Mesenteric fat pad (tissue), 1 donor: ENCODE measurements at places on chromosomes 6 and 20. TPM values are rescaled to one million over a fixed set of nuclear protein-coding genes. Genes with fewer than 3 reads are reported as not detected.

DNA sequence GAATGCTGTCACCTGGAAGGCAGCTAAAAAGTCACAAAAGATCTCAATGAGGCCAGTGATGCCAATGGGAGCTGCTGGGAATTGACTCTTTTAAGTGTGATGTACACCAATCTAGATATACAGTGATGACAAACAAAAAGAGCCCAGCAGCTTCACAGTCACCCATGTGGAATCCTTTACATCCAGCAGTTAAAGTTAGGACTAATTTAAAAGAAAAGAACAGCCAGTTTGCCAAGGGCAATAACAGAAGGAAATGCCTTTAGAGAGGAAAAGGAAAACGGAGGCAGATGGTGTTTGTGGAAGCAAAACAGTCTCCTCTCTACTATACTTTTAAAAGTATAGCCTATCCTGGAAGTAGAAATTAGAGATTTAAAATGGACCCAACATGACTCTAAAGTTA lies 873.5 kb downstream of the EPHA7 start:
- DNase-seq: no peak

SYCP2 gene
- total RNA-seq: 2.2 TPM

CRISP2 gene
- not detected for total RNA-seq

RSPH4A gene
- total RNA-seq: 0.58 TPM

GRCh38 chr6:29792123-29793035 lies 35.2 kb upstream of the HLA-G start:
- peak; percentile 93 for DNase-seq

DNA sequence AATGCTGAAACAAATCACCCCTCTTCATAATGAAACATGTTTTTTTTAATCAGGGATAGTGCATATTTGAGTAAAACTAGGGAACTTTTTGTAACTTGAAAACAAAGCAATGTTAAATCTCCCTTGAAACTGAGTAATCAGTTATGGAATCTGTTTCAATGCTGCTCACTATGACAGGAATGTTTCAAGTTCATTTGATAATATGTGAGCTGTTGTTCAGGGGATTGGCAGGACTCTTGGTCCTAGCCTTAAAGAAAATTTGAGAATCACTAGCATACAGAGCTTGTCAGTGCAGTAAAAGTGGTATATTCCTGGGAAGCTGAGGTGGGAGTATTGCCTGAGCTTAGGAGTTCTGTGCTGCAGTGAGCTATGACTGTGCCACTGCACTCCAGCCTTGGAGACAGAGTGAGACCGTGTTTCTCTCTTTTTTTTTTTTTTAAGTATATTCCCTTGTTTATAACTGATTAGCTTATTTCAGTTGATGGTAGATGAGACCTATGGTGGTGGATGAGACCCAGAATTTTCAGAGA lies 21.6 kb upstream of the CALHM6 start:
- no peak for DNase-seq

DNA sequence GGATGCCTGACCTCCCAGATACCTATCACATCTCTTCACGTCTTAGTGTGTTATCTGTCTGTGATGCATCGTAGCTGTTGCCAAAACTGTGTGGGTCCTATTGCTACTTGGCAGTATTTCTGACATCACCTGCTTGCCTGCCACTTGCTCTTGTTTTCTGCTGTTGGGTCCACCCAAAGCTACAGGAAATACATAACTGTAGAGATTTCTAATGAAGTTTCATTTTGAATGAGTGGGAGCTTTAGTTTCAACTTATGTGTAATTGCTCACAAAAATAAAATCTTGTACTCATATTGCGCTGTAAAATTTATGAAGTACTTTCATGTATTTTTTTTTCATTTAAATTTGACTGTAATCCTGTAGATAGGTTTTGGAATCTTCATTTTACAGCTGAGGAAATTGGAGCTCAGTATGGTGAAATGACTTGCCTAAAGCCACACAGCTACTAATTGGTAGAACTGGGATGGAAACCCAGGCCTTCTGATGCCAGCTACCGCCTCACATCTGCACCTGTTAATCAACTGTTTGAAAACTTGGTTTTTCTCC lies 113.6 kb upstream of the MAN1A1 start:
- DNase-seq: no peak

DNA sequence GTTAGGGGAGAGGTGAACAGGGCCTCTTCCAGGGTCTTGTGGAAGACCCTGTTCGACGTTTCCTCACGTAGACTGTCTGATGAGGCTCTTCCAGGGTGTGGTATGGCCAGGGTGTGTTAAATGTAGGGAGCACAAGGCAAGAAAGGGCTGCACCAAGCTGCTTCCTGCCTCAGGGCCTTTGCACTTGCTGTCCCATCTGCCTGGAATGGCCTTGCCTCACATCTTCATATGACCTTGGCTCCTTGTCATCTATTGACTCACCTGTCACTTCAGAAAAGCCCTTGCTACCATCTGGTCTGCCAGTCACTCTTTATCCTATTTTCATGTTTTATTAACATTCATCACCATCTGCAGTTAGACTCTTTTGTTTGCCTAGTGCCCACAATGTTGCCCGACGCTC lies 31.0 kb downstream of the E2F3 start:
- no peak for DNase-seq

- no peak for DNase-seq
These were observed 4.6 kb upstream of the OSER1 start for GRCh38 chr20:44215125-44215524.

SRC gene
- 23.9 TPM for total RNA-seq

GRCh38 chr20:50085481-50086365 lies 27.2 kb downstream of the UBE2V1 start:
- peak; percentile 75 for DNase-seq

PRDM13 gene
- total RNA-seq: not detected

DNA sequence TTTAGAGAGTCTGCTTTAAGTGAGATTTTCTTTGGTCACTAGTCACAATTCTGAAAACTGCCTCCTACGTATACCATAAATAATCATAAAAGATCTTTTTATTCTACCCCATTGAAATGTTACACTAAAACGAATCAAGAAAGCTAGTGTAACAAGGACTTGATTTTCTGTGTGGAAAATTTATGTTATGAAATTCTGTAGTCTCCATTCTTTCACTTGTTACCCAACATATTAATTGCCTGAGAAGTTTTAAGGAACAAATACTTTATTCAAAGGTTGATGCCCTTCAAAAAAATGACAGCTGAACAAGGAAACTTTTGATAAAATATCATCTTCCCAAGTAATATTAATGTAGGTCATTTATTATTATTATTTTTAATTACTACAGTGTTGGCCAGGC lies 13.3 kb upstream of the HBS1L start:
- DNase-seq: no peak

KHDRBS2 gene
- total RNA-seq: not detected

DNA sequence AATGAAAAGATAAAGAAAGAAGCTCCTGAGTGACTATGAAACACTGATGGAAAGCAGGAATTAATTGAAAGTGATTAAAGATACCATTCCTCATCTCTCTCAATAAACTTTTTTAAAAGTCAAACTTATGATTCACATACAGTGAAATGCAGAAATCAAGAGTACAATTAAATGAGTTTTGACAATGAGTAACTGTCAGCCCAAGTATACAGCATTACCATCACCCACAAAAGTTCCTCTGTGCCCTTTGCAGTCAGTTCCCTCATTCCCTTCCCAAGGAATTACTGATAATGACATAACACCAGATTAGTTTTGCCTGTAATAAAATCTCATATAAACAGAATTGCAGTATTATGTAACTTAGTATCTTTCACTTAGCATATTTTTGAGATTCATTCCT lies 44.5 kb downstream of the ATG5 start:
- DNase-seq: no peak

DNA sequence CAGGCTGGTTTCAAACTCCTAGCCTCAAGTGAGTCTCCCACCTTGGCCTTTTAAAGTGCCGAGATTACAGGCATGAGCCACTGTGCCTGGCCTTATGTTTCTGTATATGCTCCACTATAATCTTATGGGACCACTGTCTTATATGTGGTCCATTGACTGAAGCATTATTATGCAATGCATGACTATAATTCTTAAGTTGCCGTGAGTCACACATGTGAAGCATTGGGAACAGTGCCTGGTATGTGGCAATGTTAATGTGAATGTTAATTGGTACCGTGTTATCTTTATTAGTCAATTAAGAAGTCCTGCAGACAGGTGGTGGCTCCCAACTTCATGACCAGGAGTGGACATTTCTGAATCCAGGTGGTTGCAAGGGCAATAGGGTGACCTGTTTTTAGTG lies 14.7 kb upstream of the ASXL1 start:
- DNase-seq: no peak

GRCh38 chr6:105838171-105838570 lies 248.0 kb upstream of the PRDM1 start:
- no peak for DNase-seq

GRCh38 chr20:36745234-36745926 lies 510 bp downstream of the NDRG3 start:
- DNase-seq: no peak

GRCh38 chr20:20719411-20719810 lies 7.0 kb upstream of the RALGAPA2 start:
- no peak for DNase-seq

WFDC12 gene
- not detected for total RNA-seq
